ENCODE measurements at places on chromosomes 2 and 18.

GRCh38 chr2:233976087-233976486 is 58.9 kb downstream of the TRPM8 start:
- DNase-seq = no peak

DNA sequence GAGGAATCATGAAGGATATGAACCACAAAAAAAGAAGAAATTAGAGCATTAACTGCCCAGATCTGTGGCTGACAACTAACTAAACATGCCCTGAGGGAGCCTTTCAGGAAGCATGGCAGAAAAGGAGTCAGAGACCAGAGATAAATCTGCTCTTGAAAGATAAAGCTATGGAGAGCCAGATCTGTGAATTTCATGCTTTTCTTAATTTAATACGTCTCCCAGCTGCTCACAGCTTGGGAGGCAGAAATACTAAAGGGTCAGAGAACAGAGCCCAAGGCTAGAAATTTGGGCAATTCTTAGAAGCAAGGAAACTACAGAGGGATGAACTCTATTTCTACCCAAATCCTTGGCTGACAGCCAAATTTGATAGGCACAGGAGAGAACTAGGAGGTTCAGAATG is 223.0 kb upstream of the DPP10 start:
- no peak for DNase-seq

- DNase-seq = no peak
Observed at GRCh38 chr18:35424356-35424755, 47.2 kb upstream of the ZNF396 start.

DNA sequence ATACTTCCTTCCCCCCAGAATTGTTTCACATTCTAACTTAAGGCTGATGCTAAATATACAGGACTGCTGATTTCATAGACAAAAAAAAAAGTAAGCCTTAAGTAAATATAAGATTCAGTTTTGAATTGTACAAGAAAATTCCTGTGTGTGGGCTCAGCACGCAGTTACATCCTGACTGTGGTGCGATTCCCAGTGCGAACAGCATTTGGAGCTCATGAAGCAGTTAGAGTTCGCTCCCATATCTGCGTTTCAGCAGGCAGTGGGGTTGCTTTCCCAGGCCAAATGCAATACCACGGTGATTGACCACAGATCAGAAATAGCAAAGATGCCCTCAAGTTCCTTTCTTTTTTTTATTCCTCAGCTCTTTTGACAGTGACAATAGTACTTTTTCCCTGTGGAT is 75.6 kb downstream of the SATB2 start:
- no peak for DNase-seq

DNA sequence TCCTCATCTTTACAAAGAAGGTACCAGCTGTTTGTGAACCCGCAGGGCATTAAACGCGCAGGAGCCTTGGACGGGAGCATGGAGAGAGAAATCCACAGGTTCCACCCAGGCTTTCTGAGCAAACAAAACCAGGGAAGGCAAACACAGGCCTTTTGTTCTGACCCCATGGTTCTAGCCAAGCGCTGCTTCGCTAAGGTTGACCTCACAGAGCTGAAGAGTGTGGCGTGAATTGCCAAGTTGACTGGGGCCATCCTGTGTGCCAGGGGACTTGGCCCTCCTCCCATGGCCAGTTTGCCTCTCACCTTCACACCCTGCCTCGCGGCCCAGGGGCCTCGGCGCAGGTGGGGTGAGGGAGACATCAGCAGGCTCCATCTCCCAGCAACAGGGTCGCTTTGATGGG is 74.1 kb downstream of the VAPA start:
- no peak for DNase-seq

DNA sequence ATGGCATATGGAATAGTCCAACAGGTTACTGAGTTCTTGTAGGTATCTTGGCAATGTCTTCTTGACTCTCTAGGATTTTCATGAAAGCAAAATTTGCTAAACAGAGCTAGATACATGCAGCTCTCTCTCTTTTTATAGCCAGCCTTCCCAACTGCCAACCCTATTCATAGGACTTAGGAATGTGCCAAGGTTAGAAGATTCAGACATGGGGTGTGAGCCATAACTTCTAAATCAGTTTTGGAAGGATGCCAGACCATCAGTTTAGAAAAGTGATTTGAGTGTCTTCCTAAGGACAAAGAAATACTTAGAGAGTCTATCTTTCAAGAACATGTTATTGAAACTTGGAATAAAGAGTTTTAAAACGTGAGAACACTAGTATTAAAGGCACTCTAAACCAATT is 619.5 kb upstream of the FANCL start:
- DNase-seq = no peak

- no peak for DNase-seq
Observed at GRCh38 chr18:4251873-4252272, 203.2 kb downstream of the DLGAP1 start.

DNA sequence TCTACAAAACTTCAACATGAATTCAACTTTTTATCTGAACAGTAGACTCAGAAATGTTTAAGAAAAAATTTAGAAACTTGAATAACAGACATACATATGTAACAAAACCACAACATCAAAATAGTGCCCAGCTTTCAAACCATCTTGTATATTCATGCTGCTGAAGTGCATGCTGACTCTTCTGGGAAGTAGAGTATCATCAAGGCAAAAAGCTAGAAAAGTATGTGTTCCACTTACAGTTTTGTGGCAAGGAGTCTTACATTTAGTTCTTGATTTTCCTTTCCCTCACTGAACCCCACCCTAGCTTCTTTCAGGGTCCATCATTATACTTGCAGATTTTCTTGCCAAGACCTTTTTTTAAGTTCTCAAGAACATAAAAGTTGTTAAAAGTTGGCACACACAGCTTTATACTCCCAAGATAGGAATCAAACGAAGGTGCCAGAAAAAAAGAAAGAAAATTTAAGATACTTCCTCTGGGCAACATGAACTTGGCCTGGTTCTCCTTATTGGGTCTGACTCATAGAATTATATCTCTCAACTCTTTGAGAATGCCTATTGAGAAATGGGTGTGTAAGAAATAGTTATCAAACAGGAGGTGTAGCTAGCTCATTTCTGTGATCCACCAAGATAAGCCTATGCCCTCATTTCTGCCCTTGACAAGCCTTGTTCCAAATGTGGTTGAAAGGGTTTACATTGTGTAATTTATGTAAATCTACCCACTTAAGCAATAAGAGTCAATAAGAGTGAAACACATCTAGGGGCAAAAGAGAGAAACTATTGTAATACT is 667.6 kb upstream of the ACVR2A start:
- DNase-seq = no peak

DNA sequence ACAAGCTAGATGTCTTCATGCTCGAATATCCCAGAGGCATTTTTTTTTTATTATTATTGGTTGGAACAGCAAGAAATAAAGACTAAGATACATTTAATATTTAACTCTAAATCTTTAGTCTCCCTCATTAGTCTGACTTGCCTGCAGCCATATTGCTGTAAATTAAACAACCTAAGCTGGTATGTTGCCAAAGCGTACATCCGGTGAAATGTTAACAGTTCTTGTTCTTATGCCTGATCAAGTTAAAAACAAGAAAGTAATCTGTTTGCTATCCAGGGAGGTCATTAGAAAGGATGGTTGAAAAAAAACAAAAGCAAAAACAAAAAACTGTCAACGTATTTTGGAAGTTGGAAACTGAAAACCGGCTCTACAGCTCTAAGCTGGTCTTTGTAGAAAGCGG is 125.9 kb upstream of the NABP1 start:
- DNase-seq = no peak

GRCh38 chr2:240422658-240423329 is 12.7 kb upstream of the GPC1 start:
- no peak for DNase-seq

DNA sequence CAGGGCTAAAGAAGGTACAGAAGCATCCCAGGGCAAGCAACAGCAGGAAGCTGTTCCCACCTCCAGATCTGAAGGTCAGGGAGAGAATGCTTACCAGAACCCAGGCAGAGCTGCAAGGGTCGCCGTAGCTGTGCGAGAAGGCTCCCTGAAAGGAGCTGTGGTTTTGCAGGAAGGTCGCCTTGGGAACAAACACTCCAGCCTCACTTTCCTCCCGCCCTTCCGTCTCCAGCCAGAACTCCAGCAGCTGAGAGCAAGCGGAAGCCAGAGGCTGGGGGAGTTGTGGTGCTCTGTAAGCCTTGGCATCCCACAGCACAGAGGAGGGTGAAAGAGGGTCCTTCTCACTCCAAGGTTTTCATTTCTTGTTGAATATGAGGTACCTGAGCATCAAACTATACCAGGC is 18.3 kb upstream of the ICOS start:
- no peak for DNase-seq

- DNase-seq = no peak
Observed at GRCh38 chr2:203756161-203756560, 49.7 kb downstream of the CD28 start.

DNA sequence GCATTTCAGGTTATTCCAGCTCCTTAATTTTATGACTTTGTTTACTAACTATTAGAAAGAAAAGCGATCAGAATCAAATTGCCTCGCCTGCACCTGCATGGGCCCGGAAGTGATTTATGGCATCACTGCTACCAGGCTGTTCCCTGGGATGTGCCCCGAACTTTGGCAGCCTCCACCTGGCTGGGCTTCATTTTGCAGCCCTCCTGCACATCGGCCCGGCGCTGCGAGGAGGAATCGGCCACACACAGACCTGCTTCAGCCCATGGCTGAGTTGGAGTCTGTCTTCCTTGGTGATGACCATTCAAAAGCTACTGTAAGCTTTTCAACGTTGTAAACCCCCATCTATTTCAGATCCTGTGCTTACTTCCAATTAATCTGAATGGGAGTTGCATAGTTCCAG is 638.0 kb downstream of the RNF144A start:
- DNase-seq = no peak

DNA sequence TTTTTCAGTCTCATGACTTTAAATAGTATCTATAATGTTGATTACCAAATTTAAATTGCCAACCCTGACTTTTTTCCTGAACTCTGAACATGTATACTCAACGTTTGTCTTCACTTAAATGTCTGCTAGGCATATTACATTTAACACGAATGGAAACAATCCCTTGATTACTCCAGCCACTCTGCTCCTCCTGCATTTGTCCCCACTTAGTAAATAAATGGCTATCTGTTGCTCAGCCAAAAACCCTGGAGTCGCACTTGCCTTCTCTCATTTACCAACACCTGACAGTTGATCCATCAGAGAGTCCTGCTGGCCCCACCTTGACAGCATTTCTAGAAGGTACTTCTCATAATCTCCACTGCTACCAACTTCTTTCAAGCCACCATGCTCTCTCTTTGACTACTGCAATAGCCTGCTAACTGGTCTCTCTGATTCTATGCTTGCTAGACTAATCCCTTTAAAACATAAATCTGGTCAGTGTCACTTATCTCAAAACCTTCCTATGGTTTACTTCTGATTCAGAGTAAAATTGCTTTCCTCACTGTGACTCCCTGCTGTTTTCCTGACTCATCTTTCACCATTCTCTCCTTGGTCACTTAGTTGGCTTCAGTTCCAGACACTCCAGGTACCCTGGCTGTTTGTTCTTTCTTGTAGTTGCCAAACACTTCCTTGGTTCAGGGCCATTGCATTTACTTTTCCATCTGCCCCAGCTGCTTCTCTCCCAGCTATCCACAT is 31.9 kb downstream of the SPAG16 start:
- no peak for DNase-seq

DNA sequence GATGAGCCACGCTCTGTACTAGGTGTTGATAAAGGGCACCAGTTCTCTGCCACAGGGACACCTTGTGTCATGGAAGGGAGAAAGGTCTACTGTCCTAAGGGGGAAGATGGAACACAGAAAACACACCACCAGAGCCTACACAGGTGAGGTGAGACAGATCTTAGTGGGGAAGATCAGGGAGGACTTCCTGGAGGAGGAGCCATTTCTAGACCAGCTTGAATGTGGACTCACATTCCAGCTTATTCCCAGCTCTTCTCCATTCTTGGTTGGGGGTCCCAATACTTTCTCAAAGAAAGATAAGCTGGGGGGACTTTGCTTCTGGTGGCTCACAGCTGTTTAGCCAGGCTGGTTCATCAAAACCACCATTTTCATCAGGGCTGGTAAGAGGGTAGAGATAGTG is 36.2 kb downstream of the EMX1 start:
- no peak for DNase-seq

GRCh38 chr2:42421601-42422239 is 60.7 kb upstream of the COX7A2L start:
- no peak for DNase-seq

Measured in GM19239 (cell line).